CD4-positive, alpha-beta T cell (primary cell): ENCODE measurements at places on chromosomes 1 and 21. TPM values are rescaled to one million over a fixed set of nuclear protein-coding genes. Genes with fewer than 3 reads are reported as not detected.

GRCh38 chr1:214417545-214418210 lies 133.7 kb downstream of the PTPN14 start:
- H3K4me1 ChIP-seq, result no peaks in the 10 kb centered on the region
- no peak overlapping the region for H3K4me3 ChIP-seq
- no peaks in the 10 kb centered on the region for H3K36me3 ChIP-seq
- DNase-seq, result no peak
- H3K27ac ChIP-seq, result no peak overlapping the region
- H3K27me3 ChIP-seq, result no peaks in the 10 kb centered on the region

- no peaks in the 10 kb centered on the region for H3K36me3 ChIP-seq
- no peaks in the 10 kb centered on the region for H3K27me3 ChIP-seq
- H3K4me1 ChIP-seq, result peaks cover 14% of the 10 kb centered on the region
- H3K4me3 ChIP-seq, result no peak overlapping the region
- no peak overlapping the region for H3K27ac ChIP-seq
These were observed 6.3 kb downstream of the MORN1 start for GRCh38 chr1:2384941-2385481.

DNA sequence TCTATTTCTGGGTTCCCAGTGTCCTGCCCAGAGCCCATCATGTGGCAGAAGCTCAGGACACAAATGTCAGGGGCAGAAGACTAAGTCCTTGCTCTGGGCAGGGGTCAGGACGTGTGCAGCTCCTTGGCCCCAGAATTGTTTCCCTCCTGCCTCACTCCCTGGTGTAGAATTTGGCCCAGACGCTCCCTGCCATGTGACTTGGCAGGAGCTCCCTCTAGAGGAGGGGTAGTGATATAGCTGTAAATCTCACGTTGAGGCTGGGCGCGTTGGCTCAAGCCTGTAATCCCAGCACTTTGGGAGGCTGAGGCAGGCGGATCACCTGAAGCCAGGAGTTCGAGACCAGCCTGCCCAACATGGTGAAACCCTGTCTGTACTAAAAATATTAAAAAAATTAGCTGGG lies 91.2 kb downstream of the UBIAD1 start:
- no peak overlapping the region for H3K4me3 ChIP-seq
- peaks cover 3% of the 10 kb centered on the region for H3K4me1 ChIP-seq
- peak; percentile 16 for DNase-seq
- H3K27me3 ChIP-seq, result no peaks in the 10 kb centered on the region

DNA sequence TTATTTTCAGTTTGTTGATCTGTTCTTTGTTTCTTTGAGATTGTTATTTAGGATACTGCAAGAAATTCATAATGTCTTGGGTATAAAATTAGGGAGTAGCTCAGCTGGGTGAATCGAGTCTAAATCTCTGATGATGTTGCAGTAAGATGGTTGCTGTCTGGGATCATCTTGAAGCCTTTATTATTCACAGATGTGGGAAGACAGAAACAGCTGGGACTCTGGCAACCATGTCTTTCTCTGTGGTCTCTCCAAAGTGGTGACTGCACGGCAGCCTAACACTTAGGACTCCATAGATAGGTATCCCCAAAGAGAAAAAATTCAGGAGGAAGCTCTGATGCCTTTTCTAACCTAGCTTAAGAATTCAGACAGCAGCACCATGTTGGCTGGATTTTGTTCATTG lies 52.7 kb downstream of the RAP1A start:
- peaks cover 13% of the 10 kb centered on the region for H3K36me3 ChIP-seq
- no peak overlapping the region for H3K4me3 ChIP-seq

GRCh38 chr1:110478886-110479285 lies 27.9 kb downstream of the PROK1 start:
- no peaks in the 10 kb centered on the region for H3K4me1 ChIP-seq
- no peaks in the 10 kb centered on the region for H3K27me3 ChIP-seq
- DNase-seq, result no peak
- no peak overlapping the region for H3K4me3 ChIP-seq

DNA sequence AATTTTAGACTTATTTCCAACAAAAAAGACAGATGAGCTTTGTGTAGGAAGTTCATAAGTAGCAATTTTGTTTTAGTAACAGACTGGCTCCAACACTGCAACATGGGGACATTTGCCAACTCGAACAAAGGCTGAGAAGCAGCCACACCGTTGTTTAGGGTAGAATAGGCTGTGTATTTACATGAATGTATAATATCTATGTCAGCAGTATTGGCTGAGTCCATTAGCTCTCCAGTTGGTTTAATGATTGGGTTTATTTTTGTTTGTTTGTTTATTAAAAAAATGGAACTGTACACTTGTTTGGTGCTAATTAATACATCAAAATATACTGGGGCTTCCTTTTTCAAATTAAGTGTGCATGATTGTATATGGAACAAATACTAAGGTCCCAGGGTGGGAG lies 7.3 kb upstream of the TMCO2 start:
- no peak for DNase-seq
- H3K36me3 ChIP-seq, result peaks cover 38% of the 10 kb centered on the region
- no peaks in the 10 kb centered on the region for H3K27me3 ChIP-seq
- peaks cover 7% of the 10 kb centered on the region for H3K4me1 ChIP-seq
- no peak overlapping the region for H3K27ac ChIP-seq

- no peak overlapping the region for H3K27ac ChIP-seq
- no peak for DNase-seq
- no peaks in the 10 kb centered on the region for H3K27me3 ChIP-seq
- H3K4me3 ChIP-seq, result no peak overlapping the region
- no peaks in the 10 kb centered on the region for H3K36me3 ChIP-seq
These were observed 237.1 kb downstream of the TM2D1 start for GRCh38 chr1:61487801-61488200.

DNA sequence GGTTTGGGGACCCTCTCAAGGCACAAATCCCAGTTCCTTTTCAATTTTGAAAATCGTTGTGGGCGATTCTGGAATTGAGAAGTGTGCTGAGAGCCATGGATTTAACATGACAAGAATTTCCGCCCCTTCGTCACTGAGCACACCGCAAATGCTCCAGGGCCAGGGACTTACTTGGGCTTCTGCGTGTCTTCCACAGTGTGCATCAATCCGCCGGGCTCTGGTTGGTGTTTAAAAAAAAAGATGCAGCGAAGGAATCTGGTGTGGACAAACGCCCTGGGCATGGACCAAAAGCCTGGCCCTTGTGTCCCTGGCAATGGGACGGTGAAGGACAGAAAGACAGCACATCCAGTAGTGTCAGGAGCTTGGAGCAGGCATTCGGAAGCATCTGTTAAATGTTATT lies 696 bp upstream of the CLDN14 start:
- H3K36me3 ChIP-seq, result no peaks in the 10 kb centered on the region
- no peaks in the 10 kb centered on the region for H3K4me1 ChIP-seq
- no peaks in the 10 kb centered on the region for H3K27me3 ChIP-seq
- no peak overlapping the region for H3K4me3 ChIP-seq
- no peak for DNase-seq
- H3K27ac ChIP-seq, result no peak overlapping the region

GRCh38 chr1:98385652-98386051 lies 275.9 kb upstream of the SNX7 start:
- H3K4me3 ChIP-seq, result no peak overlapping the region
- H3K27me3 ChIP-seq, result no peaks in the 10 kb centered on the region
- no peak for DNase-seq
- no peaks in the 10 kb centered on the region for H3K36me3 ChIP-seq
- no peak overlapping the region for H3K27ac ChIP-seq

DNA sequence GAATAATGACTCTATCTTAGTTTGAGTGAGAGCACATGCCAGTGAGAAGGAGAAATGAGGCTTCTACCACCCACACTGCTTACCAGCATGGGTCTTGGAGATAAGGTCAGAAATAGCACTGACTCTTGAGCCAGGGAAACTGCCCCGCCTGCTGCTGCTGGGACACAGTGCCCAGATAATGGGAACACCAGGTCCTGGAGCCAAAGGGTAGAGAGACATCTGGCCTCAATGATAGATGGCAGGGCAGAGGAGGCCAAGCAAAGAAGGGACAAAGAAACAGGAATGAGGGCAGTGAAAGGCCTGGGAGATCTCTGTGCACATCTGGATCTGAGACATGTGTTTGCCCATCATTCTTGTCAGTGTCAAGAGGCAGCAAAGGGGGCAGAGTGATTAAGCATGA lies 97.4 kb downstream of the MIS18A start:
- no peak overlapping the region for H3K27ac ChIP-seq
- H3K36me3 ChIP-seq, result no peaks in the 10 kb centered on the region
- no peak overlapping the region for H3K4me3 ChIP-seq
- no peaks in the 10 kb centered on the region for H3K27me3 ChIP-seq

The CSMD2 gene
- total RNA-seq, result not detected

The KANK4 gene
- total RNA-seq, result not detected

The LMX1A gene
- not detected for total RNA-seq
